ENCODE measurements at places on chromosomes 2 and 18.

- no peak for DNase-seq
These were observed 20.3 kb downstream of the GKN2 start for GRCh38 chr2:68932402-68932801.

DNA sequence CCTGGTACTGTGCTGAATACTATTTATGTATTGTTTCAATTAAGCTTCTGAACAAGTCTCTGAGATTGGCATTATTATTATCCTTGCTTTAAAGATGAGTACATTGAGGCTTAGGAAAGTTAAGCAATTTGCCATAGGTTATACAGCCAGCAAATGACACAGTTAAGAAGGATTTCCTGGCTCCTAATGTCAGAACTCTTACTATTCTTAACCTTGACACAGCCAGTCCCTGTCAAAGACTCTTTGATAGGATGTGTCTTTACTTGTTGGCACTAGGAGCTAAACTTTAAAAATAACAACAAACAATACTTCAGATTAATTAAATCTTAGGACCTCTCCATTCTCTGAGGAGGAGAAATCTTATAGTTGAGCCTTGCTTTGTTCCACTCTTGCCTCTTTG is 70.6 kb downstream of the UBR3 start:
- no peak for DNase-seq

GRCh38 chr2:52264488-52264887 is 1232.6 kb upstream of the NRXN1 start:
- no peak for DNase-seq

DNA sequence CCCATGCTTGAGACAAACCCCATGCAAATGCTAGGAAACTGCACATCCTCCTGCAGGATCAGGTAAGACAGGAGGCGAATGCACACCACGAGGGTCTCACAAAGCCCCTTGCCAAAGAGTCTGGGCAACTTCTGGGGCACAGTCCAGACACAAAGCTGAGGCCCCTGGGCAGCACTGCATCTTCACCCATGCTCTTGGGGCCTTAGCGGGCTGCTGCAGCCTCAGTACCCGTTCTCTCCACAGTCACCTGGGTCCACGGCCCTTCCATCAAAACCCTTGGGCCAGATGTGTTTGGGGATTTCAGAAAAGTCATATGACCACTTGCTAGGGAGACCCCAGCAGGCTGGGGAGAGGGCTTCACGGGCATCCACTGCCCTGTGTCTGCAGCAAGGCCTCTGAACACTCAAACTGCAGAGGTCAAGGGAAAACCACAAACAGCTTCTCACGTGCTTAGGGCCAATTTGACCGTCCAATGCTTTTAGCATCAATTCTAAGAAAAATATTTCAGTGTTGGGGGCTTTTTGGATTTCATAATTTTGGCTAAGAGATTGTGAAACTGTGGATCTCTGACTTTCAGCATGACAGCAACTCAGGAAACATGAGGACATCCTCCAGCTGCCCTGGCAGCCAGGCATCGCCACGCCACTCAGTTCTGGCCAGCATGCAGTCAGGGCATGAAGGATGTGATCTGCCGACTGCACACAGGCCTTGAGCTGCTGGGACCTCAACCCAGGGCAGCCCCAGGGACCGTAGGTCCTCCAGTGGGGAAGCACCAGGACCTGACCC is 20.0 kb downstream of the PASK start:
- DNase-seq: no peak

DNA sequence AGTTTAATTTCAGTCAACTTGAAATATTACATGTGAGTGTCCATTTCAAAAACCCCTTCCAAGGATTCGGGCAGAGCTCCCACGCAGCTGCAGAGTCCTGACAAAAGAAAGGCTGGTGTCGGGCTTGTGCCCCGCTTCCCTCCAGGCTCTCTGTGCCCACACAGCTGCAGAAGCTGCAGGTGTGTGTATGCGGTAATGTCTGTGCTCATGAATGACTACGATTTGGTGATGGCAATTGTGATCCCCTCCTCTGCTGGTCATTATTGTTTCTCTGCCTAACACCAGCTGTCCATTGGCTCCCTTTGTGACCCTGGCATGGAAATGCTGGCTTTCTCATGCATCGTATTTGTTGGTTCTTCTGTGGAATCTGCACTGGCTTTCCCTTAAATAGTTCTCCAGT is 224.8 kb downstream of the NUP35 start:
- no peak for DNase-seq

DNA sequence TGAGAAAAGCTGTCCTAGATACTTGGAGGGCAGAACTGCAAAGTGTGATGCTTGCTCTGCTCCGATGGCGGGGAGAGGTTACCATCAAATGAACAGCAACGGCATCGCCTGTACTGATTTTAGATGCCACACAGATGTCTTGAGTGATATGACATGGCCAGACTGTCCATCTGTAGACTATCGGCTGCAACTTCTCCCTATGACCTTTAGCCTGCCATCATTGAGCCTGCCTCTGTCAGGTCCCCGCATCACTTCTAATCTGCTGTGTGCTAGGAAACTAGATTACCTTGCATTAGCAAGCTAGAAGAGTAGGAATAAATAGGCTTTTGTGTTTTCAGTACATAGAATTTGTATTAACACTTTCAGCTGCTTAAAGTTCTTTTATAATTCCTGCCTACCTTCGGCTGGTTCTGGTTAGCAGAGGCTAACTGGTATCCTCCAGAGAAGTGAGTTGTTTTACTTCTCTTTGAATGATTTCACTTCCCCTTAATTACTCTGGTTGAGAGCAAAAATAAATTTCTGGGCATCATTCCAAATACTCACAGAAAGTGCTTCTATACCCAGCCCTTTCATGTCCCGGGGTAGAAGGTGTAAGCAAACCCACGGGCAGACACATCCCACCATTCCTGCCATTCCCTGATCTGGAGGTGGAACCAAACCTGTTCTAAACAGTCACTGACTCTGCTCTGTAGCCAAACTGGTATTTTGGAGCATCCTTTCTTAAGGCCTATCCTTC is 24.0 kb downstream of the GAREM2 start:
- DNase-seq: no peak

DNA sequence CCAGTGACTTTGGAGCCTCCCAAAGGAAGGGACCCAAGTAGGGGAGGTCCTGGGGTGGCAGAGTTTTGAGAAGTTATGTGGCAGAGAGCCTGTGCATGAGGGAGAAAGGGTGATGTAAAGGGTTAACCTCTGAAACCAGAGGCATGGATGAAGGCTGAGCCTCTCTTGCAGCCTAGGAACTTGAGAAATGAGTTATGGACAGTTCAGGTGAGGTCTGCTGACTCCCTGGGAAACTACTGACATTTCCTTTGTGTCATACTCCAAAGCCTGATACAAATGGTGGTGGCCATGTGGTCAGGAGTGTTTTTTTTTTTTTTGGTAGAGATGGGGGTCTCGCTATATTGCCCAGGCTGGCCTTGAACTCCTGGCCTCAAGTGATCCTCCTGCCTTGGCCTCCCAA is 12.4 kb upstream of the GNLY start:
- DNase-seq: no peak

GRCh38 chr2:168404764-168405163 is 51.3 kb upstream of the CERS6 start:
- peak; percentile 42 for DNase-seq

DNA sequence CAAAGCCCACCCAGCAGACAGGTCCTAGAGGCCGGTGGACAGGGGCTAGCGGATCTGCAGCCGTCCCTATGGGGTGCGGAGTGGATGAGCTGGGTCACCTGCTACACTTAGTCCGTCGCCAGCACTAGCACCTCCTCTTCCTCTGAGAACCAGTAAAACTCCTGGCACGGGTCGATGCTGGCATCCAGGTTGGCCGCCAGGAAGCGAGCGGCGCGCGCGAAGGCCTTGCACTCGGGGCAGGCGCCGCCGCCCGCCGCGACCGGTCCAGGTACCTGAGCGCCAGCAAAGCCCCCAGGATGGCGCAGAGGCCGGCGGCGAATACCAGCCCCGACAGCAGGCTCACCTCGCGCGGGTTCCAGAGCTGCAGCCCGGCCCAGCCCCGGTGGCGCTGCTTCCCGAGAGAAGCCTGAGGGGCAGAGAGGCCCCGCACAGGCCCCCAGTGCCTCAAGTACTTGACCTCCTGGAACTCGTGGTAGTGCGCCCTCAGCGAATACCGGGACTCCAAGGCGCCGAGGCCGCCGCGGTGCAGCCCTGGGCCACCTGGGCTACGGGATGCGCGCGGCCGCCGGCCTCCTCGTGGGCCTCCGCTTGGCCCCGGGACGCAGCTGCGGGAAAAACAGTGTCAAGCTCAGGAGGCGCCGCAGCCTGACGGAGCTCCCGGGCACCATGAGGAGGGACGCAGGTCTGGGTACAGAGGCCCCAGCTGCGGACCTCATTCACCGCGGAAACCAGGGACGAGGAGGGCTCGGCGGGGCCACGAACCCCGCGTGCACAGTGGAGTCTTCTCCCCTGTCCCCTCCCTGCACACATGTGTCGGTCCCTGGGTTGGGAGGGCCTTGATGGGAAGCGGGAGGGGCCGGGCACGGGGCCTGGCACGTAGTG is 27.5 kb upstream of the ALPP start:
- no peak for DNase-seq

DNA sequence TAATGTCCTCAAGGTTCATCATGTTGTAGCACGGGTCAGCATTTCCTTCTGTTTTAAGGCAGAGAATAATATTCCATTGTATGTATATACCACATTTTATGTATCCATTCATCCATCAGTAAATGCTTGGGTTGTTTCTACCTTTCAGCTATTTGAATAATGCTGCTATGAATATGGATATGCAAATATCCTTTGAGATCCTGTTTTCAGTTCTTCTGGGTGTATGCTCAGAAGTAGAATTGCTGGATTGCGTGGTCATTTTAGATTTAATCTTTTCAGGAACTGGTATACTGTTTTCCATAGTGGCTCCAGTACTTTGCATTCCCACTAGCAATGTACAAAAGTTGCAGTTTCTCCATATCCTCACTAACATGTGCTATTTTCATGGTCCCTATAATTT is 13.4 kb upstream of the ASB1 start:
- no peak for DNase-seq

DNA sequence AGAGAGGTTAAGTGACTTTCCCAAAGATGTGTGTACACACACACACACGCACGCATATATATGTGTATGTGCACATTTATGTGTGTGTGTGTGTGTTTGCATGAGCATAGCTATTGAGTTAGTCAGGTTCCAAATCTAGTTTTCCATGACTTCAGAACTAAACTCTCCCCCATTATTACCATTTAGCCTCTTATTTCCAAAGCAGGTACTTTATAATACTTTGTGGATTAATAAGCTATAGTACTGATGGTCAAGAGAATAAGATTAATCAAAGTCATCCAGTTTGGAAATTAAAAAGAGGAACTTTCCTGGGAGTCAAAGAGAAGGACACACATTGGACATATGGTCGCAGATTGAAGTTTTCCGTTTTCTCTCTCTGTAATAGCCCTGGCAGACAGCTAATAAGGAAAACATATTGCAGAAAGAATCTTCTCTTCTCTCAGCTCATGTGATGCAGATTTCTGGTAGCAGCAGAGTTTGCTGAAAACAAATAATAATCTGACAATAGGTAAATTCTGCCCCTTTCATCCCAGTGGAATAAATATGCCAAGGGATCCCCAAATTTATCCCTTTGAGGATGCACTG is 410.9 kb upstream of the TCF4 start:
- DNase-seq: no peak

GRCh38 chr18:32011193-32011592 is 7.4 kb upstream of the RNF125 start:
- no peak for DNase-seq

DNA sequence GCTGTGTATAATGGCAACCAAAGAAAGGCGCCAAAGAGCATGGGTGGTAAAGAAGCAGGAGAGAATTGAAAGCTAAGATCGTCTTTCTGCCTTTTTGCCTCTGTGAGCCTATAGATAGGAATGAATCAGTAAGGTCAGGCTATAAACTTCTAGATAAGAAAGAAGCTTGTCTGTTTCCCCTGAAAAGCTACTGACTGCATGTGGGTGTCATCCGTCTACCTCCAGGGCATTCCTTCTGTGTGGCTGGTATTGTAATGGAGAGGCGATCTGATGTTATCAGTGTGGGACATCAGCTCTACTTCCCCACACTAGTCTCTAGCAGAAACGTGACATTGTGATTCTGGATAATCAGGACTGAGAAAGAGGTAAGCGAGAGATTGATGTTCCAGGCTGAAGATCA is 63.4 kb upstream of the PLA2R1 start:
- DNase-seq: no peak

DNA sequence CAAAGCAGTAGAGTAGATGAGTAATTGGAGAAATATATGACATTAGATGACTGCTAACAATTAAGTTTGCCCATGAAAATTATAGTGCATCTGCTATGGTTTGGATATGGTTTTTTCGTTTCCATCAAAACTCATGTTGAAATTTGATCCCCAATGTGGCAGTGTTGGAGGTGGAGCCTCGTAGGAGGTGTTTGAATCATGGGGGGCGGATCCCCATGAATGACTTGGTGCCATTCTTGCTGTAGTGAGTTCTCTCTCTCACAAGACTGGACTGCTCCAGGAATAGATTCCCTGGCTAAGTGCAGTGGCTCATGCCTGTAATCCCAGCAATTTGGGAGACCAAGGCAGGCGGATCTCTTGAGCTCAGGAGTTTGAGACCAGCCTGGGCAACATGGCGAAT is 9.7 kb upstream of the CUL3 start:
- no peak for DNase-seq

DNA sequence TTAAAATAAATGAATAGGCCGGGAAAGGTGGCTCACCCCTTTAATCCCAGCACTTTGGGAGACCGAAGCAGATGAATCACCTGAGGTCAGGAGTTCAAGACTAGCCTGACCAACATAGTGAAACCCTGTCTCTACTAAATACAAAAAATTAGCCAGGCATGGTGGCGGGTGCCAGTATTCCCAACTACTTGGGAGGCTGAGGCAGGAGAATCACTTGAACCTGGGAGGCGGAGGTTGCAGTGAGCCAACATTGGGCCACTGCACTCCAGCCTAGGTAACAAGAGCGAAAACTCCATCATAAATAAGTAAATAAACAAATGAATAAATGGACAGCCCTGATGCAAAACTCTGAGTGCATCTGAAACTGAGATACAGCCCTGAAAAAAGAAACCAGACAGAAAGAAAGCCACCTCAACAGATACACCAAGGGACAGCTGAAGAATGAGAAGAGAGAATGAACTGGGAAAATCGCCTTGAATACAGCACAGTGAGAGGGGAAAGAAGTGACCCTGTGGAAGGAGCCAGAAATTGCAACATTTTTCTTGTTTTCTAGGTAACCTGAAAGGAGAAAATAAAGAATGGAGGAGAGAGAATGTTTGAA is 64.4 kb downstream of the TRABD2A start:
- DNase-seq: no peak

- DNase-seq: no peak
These were observed 289.4 kb upstream of the COL3A1 start for GRCh38 chr2:188684795-188685194.

- no peak for DNase-seq
These were observed 2.8 kb downstream of the PRKCE start for GRCh38 chr2:45654250-45654649.
